ENCODE measurements at places on chromosomes 7 and 10.

GRCh38 chr7:141884539-141885225, 31.5 kb upstream of the OR9A4 start:
- no peaks in the 10 kb centered on the region for H3K36me3 ChIP-seq
- DNase-seq: no peak
- no peaks in the 10 kb centered on the region for H3K27me3 ChIP-seq
- no peak overlapping the region for H3K4me3 ChIP-seq
- no peak overlapping the region for H3K27ac ChIP-seq
- H3K4me1 ChIP-seq: no peaks in the 10 kb centered on the region

DNA sequence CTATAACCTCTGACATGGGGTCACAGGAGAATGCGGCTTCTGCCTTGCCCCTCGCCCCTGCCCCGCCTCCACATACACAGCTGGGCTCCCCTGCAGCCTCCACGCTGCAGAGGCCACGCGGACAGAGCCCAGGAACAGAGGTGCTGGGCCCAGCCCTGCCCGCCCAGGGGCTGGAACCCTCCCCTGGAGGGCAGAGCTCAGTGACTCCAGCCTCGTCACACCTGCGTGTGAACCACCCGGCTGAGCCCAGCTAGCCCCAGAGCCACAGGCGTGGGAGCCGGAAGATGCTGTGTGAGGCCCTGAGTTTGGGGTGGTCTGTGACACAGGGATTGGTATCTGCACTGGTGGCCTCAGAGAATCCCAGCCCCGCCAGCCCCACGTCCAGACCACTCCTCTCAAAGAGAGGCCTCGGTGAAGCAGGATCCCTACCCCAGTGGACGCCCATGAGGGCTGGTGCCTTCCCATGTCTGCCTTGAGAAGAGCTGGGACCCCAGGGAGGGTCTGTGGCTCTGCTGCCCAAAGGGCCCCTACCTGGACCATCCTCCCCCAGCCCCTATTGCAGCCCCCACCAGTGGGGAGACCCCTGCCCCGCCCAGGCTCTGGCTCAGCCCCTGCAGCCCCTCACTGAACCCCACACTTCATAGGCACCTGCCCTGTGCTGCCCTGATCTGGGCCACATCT, 8.1 kb upstream of the ADAP1 start:
- no peak for DNase-seq
- H3K27me3 ChIP-seq: peaks cover 26% of the 10 kb centered on the region
- no peak overlapping the region for H3K27ac ChIP-seq

DNA sequence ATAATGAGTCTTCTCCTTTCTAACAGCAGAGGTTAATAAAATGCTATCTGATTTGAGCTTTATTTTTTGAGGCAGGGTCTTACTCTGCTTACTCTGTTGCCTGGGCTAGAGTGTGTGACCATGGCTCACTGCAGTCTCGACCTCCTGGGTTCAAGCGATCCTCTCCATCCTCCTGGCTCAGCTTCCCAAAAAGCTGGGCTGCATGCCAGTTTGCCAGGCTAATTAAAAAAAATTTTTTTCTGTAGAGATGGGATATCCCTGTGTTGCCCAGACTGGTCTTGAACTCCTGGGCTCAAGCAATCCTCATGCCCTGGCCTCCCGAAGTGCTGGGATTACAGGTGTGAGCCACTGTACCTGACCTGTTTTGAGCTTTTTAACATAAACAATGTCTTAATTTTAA, 56.7 kb downstream of the SCD start:
- no peak overlapping the region for H3K4me3 ChIP-seq
- no peak overlapping the region for H3K27ac ChIP-seq
- H3K27me3 ChIP-seq: no peaks in the 10 kb centered on the region
- DNase-seq: no peak

DNA sequence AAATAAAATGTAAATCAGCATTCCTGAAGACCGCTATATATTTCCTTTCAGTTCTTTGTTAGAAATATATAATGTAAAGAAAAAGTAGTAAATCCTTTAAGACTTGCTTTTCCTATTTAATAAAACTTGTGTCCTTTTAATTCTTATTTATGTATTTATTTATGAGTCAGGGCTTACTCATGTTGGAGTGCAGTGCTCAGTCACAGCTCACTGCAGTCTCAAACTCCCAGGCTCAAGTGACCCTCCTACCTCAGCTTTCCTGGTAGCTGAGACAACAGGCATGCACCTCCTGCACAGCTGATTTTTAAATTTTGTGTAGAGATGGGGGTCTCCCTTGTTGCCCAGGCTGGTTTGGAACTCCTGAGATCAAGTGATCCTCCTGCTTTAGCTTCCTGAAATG, 724.5 kb downstream of the ANKRD7 start:
- no peaks in the 10 kb centered on the region for H3K4me1 ChIP-seq
- DNase-seq: no peak
- H3K27ac ChIP-seq: no peak overlapping the region
- no peaks in the 10 kb centered on the region for H3K36me3 ChIP-seq
- no peak overlapping the region for H3K4me3 ChIP-seq

GRCh38 chr7:66296557-66296956, 91.4 kb downstream of the TPST1 start:
- H3K4me1 ChIP-seq: peaks cover 6% of the 10 kb centered on the region
- DNase-seq: no peak
- H3K27me3 ChIP-seq: no peaks in the 10 kb centered on the region
- H3K4me3 ChIP-seq: no peak overlapping the region
- H3K36me3 ChIP-seq: no peaks in the 10 kb centered on the region

DNA sequence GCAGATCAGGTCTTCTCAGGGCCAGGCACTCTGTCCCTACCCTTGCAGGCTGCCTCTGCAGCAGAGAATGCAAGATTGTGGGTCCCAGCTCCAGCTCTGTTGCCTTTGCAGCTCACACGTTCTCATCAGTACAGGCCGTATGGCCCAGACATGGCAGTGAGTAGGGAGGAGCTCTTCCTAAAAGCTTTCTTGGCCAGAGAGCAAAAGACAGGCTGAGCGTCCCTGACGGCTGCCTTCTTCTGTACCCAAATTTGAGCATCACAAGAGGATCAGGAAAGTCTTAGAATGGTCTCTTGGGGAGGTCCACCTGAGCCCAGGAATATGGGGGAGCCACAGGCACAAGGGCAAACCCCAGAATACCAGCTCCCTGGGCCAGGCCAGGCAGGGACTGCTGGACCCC, 266.3 kb upstream of the ZMIZ1 start:
- no peak overlapping the region for H3K4me3 ChIP-seq
- H3K4me1 ChIP-seq: peaks cover 27% of the 10 kb centered on the region
- H3K36me3 ChIP-seq: no peaks in the 10 kb centered on the region
- no peak for DNase-seq
- H3K27me3 ChIP-seq: no peaks in the 10 kb centered on the region

DNA sequence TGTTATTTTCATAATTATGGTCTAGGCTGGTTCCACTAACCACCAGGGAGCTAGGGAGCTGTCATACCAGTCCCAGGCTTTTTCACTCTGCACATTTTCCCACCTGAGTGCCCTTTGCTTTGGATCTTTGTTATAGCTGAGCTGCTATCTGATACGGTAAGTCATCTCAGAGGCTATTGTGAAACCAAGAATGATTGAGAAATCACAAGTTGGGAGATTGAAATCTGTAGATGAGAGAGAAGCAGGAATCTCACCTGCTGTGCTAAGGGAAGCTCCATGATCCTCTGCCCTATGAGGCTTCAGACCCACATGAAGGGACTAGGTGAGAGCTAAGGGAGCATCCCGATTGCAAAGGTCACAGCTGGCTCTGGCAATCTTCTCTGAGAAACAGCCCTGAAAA, 307.8 kb downstream of the REEP3 start:
- no peak for DNase-seq
- H3K4me1 ChIP-seq: no peaks in the 10 kb centered on the region
- H3K36me3 ChIP-seq: no peaks in the 10 kb centered on the region
- no peak overlapping the region for H3K4me3 ChIP-seq

- H3K36me3 ChIP-seq: no peaks in the 10 kb centered on the region
- no peaks in the 10 kb centered on the region for H3K4me1 ChIP-seq
- H3K27ac ChIP-seq: no peak overlapping the region
- no peak for DNase-seq
- H3K4me3 ChIP-seq: no peak overlapping the region
Observed at GRCh38 chr7:124784879-124785818, 19.6 kb upstream of the GPR37 start.

DNA sequence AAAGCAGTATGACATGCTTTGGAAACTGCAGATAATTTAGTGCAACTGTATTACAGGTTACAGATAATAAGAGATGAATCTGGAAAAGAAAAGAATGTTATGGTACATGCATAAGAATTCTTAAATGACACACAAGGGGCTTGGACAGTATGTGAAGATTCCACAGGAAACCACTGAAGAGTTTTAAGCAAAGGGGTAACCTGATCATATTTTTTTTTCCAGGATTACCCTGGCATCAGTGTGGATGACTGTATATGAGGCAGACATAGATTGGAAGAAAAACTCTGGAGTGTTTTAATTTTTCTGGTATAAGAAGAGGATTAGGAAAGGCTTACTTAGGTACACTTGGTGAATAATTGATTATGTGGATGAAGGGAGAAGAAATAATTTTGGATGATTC, 8.1 kb downstream of the TFPI2 start:
- no peaks in the 10 kb centered on the region for H3K36me3 ChIP-seq
- no peaks in the 10 kb centered on the region for H3K27me3 ChIP-seq
- no peaks in the 10 kb centered on the region for H3K4me1 ChIP-seq
- DNase-seq: no peak
- H3K27ac ChIP-seq: no peak overlapping the region

GRCh38 chr10:43979551-43979950, 330.9 kb upstream of the ZNF32 start:
- no peak overlapping the region for H3K27ac ChIP-seq
- no peaks in the 10 kb centered on the region for H3K36me3 ChIP-seq
- no peak for DNase-seq
- no peaks in the 10 kb centered on the region for H3K27me3 ChIP-seq
- peaks cover 9% of the 10 kb centered on the region for H3K4me1 ChIP-seq

DNA sequence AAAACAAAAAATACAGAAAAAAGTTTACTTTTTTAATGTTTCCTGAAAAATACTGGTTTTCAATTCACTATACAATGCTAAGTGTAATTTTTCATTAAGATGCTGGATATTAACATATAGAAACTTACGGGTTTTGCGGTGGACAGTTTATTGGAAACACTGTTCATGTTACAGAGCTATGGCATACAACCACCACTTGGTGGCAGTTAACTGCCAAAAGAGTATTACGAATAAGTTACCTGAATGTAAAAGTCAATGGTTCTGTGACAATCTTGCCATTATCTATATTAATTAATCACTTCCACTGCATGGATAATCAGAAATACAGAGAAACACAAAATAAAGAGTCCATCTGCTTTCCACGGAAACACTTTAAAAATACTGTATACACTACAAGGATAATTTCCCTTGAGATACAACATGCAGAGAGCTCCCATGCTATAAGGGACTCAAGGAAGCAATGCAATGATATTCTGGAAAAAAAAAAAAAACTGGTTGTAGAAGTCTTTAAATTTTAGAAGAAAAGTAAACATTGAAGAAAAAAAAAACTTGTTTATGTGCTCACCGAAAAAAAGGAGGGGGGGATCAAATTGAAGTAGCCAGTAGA, 97.0 kb downstream of the TPK1 start:
- H3K4me3 ChIP-seq: no peak overlapping the region
- no peaks in the 10 kb centered on the region for H3K4me1 ChIP-seq
- peak; percentile 15 for DNase-seq
- no peak overlapping the region for H3K27ac ChIP-seq

- H3K27ac ChIP-seq: no peak overlapping the region
- H3K4me3 ChIP-seq: no peak overlapping the region
- H3K27me3 ChIP-seq: no peaks in the 10 kb centered on the region
- no peaks in the 10 kb centered on the region for H3K4me1 ChIP-seq
- no peak for DNase-seq
Observed at GRCh38 chr10:71744897-71745663, 25.5 kb upstream of the C10orf105 start.

DNA sequence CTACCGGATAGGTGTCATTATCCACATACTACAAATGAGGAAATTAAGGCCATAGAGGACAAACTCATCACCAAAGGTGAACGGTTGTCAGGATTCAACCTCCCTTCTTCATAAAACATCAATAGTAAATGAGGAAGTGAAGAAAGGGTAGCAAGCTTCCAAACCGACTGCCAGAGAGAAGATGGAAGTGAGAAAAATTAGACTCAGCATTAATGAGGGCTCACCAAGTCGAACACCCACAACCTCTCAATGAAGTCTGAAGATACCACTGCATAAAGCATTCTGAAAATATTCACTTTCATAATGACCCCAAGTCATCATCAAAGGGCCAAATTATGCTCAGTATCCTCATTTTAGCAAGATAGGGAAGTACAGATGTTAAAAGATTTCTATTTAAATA, 29.6 kb downstream of the ABCB4 start:
- no peaks in the 10 kb centered on the region for H3K27me3 ChIP-seq
- no peak overlapping the region for H3K27ac ChIP-seq
- no peak for DNase-seq
- no peaks in the 10 kb centered on the region for H3K4me1 ChIP-seq

DNA sequence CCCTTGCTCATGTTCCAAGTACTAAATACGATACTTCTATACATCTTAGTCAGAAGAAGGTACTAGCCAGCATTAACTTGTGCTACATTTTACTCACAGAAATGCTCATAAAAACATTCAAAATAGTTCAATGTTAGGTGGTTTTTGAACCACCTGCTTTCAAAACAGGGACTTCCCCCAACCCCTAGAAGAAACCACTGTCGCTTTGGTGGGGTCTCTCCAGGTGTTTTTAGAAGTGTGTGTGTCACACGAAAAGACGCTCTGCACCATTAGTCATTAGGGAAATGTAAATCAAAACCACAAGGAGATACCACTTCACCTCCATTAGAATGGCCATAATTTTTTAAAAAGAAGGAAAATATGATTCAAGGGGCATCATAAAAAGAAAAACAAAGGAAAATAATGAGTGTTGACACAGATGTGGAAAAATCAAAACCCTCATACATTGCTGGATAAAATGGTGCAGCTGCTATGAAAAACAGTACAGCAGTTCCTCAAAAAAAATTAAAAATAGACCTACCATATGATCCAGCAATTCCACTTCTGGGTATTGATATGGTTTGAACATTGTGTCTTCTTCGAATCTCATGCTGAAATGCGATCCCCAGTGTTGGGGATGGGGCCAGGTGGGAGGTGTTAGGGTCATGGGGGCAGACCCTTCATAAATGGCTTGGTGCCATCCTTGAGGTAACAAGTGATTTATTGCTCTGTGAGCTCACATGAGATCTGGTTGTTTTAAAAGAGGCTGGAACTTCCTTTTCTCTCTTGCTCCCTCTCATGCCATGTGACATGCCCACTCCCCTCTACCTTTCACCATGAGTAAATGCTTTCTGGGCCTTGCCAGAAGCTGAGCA, 74.2 kb downstream of the MALSU1 start:
- H3K36me3 ChIP-seq: no peaks in the 10 kb centered on the region
- H3K4me3 ChIP-seq: no peak overlapping the region
- no peak for DNase-seq
- no peaks in the 10 kb centered on the region for H3K27me3 ChIP-seq
- no peak overlapping the region for H3K27ac ChIP-seq

- H3K27me3 ChIP-seq: no peaks in the 10 kb centered on the region
- no peak overlapping the region for H3K4me3 ChIP-seq
- no peak for DNase-seq
- peaks cover 44% of the 10 kb centered on the region for H3K36me3 ChIP-seq
- H3K27ac ChIP-seq: no peak overlapping the region
Observed at GRCh38 chr10:79130846-79131245, 62.1 kb downstream of the ZMIZ1 start.

Measured in tibial nerve (tissue), 4 donors.